ENCODE measurements at places on chromosomes 3 and 15.

DNA sequence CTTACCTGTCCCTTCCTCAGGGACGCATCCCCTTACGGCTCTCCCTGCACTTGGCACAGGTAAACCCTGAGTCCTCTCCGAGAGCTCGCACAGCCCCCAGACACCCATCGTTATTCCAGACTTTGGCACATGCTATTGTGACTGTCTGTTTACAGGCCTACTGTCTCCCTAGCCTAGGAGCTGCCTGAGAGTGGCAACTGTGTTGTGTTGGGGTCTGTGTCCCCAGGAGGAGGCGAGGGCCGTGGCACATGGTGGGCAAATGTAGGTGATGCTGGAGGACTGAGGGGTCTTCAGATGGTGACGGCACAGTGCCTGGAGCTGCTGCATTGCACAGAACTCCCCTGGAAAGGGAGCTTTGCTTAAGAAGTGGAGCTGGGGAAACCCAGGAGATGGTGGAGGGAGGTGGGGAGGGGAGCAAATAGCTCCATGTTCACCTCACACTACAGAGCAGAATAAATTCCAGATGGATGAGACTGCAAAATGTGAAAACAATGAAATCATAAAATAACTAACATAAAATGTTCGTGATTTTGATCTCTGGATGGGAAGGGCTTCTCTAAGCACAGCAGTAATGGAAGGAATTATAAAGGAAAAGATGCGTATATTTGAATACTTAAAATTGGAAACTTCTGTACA, 96.5 kb downstream of the SMAD6 start:
- DNase-seq, result no peak

DNA sequence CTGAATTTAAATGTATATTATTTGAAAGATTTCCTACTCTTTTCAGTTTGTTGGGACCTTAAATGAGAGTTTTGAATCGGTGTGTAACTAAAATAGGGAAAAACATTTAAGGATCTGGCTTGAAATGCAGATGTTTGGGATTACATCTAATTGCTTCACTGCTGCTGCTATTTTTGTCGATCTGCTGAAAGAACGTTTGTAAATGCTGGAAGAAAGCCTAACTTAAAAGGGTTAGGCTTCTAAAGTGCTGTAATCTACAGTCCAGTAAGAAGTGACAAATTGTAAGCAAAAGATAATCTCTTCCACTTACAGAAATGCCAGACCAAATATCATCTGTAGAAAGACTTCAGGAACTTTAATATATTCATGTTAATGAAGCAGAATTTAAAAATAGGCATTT, 691.6 kb downstream of the ZNF385D start:
- no peak for DNase-seq

DNA sequence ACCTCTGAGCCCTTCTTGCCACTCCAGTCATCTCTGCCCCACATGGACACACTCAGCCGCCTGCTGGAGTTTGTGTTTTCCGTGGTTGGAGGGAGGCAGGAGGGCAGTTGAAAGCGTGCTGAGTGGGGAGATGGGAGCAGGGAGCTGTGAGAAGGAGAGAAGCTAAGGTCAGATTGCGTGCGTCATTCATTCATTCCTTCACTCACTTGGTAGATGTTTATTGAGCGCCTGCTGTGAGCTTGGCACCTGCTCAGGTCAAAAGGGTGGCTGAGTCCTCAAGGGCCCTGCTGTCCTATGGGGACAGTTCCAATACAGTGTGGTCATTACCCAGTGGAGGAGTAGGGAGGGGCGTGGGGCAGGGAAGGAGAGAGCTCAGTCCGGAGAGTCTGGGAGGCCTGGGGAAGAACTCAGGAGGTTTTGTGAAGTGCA, 23.5 kb downstream of the LIMD1 start:
- DNase-seq, result no peak

GRCh38 chr3:37498126-37499039, 324.0 kb upstream of the LRRFIP2 start:
- no peak for DNase-seq

DNA sequence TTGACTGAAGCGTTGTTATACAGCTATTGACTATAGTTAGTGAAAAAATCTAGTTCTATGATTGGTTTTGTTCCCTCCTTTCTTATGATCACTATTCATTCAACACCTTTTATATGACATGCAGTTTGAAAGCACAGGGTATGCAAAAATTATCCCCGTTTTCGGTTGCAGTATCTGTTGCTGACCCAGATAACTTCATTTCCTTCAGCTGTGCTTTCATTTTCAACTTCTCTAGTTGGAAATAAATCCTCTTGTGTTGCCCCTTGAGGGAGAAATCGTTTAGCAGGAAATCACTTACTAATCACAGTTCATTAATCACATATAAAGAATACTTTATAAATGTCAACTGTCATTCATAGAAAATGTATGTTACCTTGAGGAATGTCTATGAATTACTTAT, 55.1 kb downstream of the MBNL1 start:
- DNase-seq, result no peak

GRCh38 chr15:78923015-78923414, 21.8 kb downstream of the CTSH start:
- no peak for DNase-seq

DNA sequence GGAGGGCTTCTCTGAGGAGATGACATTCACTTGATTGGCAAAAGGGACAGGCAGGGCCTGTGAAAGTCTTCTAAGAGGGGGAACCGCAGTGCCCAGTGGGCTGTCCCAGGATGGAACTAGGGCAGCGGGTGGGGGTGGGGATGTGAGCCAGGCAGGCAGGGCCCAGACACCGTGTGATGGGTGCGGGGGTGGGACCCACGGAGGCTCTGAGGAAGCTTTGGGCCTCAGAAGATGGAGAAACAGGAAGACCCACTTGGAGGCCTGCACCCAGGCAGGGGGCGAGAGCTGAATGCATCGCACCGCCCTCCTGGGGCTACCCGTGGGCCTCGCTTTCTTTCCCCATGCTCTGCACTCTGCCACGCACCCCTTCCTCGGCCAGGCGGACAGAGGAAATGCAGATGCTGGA, 32.9 kb upstream of the ACAD9 start:
- DNase-seq, result no peak

DNA sequence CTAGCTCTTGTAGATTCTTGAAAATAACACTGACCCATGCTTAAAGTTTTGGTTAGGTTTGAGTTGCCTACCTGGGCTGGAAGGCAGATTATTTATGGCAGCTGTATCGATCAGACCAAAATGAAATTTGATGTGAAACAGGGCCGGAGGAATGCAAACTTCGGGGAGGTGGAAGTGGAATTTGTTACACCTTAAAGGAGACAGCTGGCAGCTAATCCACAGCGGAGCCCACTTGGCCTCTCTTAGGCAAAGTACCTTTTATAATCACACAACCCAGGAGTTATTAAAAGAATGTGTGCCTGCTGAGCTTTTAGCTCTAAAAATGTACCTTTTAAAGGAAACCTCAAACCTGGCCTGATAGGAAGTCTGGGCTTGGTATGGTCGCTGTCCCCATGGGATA, 250.9 kb upstream of the TPM1 start:
- no peak for DNase-seq

GRCh38 chr15:78209646-78210348, 24.6 kb downstream of the ACSBG1 start:
- no peak for DNase-seq

DNA sequence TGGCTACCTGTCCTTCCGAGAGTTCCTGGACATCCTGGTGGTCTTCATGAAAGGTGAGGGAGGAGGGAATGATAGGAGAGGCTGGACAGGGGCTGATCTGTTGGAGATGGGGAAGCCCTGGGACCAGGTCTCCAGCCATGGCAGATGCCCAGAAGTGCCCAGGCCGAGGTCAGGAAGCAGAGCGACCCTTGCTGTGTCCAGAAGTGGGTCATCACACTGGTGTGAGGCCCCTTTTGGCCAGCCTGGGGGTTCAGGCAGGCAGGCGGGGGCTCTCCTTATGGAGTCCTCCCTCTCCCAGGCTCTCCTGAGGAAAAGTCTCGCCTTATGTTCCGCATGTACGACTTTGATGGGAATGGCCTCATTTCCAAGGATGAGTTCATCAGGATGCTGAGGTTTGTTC, 17.8 kb downstream of the DUOX1 start:
- DNase-seq, result no peak

DNA sequence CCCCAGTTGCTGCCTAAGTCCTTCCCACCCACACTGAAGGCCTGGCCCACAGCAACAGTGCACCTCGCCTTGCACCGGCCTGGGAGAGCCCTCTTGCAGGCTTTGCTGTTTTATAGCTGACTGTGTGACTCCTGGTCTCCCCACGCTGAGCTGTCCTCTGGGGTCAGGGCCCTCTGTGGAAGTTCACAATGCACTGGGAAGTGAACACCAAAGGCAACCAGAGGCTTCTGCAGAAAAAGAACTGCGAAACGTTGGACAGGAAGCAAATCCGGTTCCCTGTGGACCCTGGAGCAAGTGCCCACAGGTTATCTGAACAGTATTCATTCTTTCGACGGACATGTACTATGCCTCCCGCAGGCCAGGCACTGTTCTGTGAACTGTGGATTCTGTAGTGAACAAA, 737 bp upstream of the EPHB1 start:
- DNase-seq, result no peak

DNA sequence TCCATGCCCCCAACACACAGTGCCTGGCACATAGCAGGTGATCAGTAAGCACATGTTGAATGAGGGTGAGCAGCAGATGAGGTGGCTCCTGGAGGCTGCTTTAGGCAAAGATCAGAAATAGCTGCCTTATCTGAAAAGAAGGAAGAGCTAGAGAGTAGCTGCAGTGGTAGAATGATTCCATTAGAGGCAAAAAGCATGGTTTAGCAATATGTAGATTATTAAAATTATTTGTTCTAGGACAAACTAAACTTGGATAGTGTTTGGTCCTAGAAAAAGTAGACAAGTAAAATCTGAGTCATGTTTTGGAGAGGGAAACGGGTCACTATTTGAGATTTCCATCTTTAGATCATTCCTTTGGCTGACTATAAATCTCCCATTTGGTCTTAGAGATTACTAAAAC, 32.1 kb downstream of the KIF7 start:
- no peak for DNase-seq

DNA sequence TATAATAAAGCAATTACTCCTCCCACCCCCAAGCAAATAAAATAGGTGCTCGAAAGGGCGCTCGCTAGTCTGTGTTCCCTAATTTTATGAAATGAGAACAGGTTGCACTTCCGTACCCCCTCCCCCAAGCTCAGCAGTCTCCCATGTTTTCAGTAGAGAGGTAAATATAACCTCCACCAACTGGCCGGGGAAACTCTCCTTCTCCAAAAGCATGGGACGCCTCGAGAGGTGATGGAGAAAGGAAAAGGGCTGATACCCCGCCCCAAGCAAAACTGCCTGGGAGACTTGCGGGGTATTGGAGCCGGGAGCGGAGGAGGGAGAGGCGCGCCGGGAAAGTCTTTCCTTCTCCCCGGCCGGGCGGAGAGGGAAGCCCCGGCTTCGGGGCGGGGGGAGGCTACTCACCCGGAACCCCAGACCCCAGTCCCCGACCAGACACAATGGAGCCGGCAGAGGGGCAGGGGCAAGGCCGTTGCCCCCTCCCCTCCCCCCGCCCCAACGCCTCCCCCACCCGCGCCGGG, 605 bp downstream of the DCUN1D1 start:
- DNase-seq, result no peak

GRCh38 chr3:173799060-173799816, 401.7 kb downstream of the NLGN1 start:
- no peak for DNase-seq

DNA sequence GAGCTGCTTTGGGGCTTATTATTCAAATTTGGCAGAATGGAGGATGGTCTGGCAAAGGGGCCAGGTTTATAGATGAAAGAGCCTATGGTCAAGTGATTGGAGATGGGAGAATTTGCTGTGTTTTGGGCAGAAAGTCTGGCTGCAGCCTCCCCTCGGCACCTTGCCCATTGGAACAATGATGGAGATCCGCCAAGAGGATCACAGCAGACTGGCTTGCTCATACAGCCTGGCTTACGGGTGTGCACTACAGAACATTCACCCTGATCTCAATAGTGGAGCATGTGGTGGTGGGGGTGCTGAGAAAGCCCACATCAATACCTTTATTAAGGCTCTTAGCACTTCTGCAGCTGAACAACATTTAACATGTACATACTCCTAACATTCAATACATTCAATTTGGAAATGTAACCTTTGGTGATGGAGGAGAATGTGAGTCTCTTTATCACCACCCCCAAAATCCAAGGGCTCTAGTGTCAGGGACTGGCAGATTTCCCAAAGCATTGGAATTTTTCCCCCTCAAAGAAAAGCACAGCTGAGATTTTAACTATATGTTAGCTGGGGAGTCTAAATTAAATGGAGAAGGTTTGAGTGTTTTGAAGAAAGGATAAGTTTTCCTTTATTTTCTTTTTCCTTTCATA, 118.4 kb upstream of the TMC3 start:
- no peak for DNase-seq

DNA sequence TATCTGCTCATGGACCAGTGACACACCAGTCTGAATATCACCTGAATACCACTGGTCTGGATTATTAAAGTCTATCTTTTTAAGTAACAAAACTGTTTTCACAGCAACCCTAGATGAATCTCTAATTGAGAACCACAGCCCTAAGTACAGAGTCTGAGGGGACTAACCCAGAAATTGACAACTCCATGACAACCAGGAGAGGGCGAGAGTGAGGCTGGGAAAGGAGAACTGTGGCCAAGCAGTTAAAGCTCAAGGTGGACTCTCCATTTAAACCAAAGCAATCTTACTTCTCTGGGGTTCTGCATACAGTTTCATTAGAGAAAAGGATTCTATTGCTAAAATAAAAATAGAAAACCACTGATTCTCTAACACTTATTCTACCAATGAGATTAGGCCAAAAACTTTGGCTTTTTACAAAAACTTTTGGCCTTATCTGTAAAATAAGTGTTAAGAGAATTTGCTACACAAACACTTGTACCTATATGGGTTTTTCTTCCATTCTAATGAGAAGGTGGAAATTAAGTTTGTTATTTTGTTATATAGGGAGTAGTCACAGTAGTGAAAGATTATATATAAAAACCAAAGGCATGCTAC, 11.4 kb downstream of the NEK10 start:
- no peak for DNase-seq

DNA sequence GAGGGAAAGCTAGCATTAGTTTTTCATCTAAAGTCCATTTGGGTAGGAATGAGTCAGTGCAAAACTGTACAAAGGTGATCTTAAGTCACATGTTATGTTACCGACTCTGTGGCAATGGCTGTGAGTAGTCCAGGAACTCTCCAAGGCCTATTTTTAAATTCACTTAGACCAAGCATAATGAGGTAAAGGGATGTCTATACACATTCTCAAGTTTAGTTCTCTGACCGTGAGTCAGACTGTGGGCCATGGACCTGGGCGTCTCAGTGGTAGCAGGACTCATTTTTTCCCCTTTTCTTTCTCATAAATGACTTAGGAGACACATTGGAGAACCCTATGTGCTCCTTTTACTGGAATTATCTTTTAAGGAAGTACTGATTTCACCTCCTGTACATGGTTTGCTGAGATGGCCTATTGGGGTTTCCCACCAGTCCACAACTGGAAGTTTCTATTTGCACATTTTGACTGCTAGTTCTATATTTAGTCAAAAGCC, 488.7 kb upstream of the TPRG1 start:
- no peak for DNase-seq

GRCh38 chr15:69513450-69513960, 60.9 kb downstream of the RPLP1 start:
- no peak for DNase-seq

GRCh38 chr3:46663591-46664135, 29.8 kb downstream of the ALS2CL start:
- DNase-seq, result peak; percentile 26

All from SHP77 (cell line).